Esophagus squamous epithelium (tissue), 5 donors: ENCODE measurements at places on chromosomes 4 and X. TPM values are rescaled to one million over a fixed set of nuclear protein-coding genes. Genes with fewer than 3 reads are reported as not detected.

- DNase-seq = no peak
Observed at GRCh38 chr4:185120631-185120946, 22.5 kb upstream of the SLC25A4 start.

DNA sequence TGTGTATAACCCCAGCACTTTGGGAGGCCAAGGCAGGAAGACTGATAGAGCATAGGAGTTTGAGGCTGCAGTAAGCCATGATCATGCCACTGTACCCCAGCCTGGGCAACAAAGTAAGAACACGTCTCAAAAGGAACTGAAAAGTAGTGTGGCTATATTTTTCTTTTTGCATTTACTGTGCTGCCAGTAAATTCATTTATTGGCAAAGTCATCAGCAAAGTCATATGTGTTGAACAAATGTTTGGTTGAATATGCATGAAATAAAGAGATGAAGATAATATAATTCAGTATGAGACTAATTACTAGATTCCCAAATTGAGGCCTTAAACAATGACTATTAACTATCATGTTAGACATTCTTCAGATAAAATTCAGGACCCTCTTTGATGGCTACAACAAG, 829.1 kb downstream of the PCDH7 start:
- no peak for DNase-seq

MAGEC3 gene
- total RNA-seq = not detected

- no peak for DNase-seq
Observed at GRCh38 chrX:70554081-70554480, 109.4 kb downstream of the DLG3 start.

- no peak for DNase-seq
Observed at GRCh38 chrX:42094218-42094617, 170.9 kb upstream of the CASK start.

- no peak for DNase-seq
Observed at GRCh38 chr4:123578276-123579029, 181.9 kb downstream of the SPRY1 start.

DNA sequence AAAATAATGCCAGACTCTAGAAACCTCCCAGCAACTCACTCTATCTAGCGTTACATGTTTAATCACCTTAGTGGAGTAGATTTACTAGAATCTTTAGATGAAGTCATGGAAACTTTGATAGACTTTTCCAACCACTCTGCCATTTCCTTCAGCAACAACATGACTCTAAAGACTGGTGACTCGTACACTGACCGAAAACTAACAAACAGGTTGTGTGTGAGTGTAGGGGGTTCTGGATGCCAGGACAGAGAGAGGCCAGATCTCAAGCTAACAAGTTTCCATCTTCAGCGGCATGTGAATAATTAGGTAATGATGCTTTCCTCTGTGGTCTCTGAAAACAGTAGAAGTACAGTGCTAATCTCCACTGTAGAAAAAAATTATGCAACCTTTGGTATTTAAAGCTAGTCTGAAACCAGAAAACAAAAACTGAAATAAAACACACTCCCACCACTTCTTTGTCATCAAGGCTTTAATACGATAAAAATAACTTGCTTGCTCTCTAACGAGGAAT, 286.4 kb downstream of the PRDM5 start:
- DNase-seq = no peak

DNA sequence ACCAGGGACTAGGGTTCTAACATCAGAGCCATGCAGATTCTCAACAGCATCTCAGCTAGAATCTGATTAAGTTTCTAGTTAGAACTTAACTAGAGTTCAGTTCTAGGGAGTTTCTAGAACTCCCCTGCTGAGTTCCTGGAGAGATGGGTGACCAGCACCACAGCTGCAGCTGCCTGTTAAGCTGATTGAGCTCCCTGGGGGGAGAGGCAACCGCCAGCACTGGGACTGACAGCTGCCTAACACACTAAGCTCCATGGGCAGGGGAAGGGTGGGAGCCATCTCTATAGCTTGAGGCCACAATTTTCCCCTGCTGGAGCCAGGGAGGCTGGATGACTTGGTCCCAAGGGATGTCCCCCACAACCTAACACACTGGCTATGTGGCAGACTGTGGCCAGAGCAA, 84.2 kb downstream of the CHIC1 start:
- DNase-seq = no peak

FAM114A1 gene
- total RNA-seq = 71.5 TPM

DNA sequence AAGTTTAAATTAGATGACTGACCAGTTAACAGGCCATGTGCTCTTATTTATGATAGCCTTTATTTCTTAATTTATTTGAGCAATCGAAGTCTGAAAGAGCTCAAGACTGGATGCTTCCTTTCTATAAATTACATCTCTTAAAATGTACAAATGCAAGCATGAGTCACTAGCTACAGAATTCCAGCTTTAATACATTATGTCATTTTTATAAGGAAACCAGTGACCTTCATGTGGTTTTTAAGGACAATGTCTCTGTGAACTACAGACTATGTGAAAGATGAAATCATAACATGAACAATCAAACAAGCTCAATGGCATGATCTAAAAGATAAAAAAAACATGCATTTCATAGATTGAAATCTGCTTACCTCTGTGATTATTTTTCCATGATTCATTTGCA, 15.4 kb downstream of the HTR2C start:
- no peak for DNase-seq

DNA sequence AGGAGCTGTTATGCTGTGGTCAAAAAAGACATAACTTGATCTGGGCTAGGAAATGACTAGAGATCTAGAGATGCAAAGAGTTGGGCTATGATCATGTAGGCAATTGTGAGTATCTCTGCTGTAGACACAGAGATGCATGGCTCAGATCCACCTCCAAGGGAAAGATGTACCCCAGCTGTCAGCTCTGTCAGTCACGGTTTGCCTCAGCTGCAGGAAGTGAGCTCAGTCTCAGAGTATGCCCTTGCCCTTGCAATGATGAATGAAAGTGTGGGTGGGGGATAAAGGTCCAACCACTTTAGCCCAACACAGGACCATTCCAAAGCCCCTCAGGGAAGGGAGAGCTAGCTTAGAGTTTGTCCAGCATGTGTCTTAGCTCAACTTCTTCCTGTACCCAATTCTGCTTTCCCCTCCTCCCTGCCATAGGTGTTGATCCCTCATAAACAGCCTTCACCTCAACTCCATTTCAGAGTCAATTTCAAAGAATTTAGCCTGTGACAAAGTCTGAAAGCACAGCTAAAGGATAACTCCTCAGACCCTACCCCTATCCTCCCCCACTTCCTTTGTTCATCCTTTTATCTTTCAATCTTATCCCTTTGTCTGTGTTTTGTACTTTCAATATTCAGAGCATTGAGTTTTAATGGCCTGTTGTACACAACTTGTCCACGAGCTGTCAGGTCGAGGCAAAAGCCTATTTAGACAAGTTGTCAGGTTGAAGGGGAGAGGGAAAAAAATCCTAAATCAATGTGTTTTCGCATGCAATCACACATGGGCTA, 90.6 kb downstream of the MID1IP1 start:
- no peak for DNase-seq

DNA sequence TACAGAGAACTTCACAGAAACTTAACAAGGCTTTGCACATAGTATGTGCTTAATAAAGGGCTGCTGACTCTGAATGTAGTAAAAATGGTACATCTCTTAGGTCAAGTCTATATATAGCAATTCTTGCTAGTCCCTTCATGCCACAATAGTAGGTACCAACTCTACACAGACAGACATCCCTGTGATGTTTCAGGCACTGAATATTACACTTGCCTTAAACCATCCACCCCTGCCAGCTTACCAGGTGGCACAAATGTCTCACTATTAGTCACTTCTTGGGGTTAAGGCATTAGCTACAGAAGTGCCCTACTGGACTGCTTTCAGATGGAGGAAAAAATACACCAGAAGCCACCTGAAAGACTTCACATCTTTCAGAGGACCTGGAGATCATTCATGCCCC, 86.3 kb upstream of the CITED1 start:
- no peak for DNase-seq

DNA sequence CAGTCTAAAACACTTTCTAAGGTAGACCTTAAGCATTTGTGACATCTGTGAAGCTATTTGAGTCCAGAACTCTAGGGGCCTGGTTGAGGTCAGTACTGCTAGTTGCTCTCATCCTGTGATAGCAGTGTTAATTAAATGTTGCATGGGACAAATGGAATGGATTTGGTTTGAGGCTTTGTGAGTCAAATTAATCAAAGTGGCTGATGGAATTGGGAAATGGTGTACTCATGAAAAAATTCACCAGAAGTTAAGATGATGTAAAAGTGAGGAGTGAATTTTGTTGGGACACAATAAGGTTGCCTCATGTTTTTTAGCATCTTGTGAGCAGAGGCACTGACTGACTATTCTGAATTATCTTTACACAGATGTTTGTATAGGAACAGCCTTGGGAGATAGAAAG, 99.2 kb upstream of the ARSJ start:
- DNase-seq = no peak

POU3F4 gene
- total RNA-seq = not detected

PDLIM3 gene
- total RNA-seq = 58.1 TPM

GRCh38 chrX:21955403-21956189, 15.1 kb downstream of the SMS start:
- DNase-seq = no peak

MAGEB17 gene
- total RNA-seq = not detected

UCHL1 gene
- total RNA-seq = 9.3 TPM

GRCh38 chrX:104137496-104137895, 19.3 kb downstream of the SLC25A53 start:
- no peak for DNase-seq

CORIN gene
- 0.44 TPM for total RNA-seq

- no peak for DNase-seq
Observed at GRCh38 chrX:136910565-136911035, 30.1 kb upstream of the RBMX start.

GRCh38 chrX:56794404-56795230, 65.6 kb downstream of the NBDY start:
- no peak for DNase-seq

ARX gene
- total RNA-seq = not detected

SPANXB1 gene
- total RNA-seq = not detected

DNA sequence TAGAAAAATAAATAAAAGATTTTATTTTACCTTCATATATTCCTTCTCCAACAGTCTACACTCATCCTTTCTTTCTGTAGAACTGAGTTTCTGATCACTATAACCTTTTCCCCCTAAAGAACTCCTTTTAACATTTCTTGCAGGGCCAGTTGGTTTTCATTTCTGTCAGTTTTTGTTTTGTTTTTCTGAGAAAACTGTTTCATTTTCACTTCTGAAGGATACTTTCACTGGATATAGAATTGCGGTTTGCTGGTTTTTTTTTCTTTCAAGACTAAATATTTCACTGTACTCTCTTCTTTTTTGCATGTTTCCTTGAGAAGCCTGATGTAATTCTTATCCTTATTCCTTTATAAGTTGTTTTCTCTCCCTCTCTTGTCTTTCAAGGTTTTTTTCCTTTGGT, 90.4 kb upstream of the EOLA2 start:
- no peak for DNase-seq

RAB9A gene
- 24.4 TPM for total RNA-seq

- no peak for DNase-seq
Observed at GRCh38 chr4:24382381-24382780, 202.0 kb downstream of the DHX15 start.

- no peak for DNase-seq
Observed at GRCh38 chrX:105876658-105877057, 54.3 kb downstream of the NRK start.

GRCh38 chr4:143082701-143083100, 102.0 kb upstream of the USP38 start:
- DNase-seq = no peak

DNA sequence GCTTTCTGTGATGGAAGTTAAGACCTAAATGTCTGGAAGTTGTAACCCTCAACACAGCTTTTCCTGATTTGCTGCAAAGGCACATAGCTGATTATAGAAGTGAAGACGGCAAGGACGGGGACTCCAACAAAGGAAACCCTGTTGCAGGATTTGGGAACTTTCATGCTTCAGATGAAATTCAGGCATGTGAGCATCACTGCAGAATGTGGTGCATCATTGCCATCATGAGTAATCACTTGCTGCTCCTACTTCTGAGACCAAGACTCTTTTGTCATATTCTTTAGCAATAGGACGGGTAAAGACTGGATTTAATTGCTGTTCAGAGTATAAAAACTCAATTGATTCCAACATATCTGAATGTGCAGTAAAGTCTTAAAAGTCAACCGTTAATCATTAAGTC, 35.8 kb downstream of the YIPF6 start:
- no peak for DNase-seq

DNA sequence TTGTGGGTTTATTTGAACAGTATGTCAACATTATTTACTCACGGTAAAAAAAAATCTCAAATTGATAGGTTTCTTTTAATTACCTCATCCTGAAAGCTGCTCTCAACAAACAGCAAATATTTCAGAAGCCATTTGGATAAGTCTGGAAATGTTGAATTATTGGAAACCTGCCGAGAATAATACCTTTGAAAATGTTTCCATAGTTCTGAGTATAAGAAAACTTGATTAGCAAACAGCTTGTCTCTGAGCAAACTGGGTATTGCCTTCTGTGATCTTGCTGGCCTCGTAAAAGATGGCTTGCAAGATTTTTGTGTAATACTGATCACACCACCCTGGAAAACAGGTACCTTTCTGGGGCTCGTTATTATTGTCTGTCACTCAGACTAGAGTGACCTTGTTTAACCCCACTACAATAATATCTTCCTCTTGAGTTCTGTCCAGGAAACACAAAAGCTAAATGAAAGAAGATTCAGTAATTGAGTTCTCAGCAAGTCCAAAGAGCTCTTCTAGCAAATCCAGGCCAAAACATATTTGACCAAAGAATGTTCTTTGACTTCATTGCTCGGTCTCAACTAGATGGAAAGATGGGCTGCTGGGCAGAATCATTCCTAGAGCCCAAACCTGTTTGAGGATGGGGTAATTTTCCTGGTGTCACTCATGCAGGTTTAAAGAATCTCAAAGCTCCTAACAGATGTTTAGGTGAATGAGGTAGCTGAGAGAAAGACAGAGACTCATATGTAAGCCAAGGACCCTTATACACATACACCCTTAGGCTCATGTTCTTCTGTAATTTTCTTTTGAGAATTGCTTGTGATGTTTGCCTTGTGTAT, 255.6 kb upstream of the JADE1 start:
- no peak for DNase-seq

- no peak for DNase-seq
Observed at GRCh38 chrX:20063716-20064351, 52.9 kb downstream of the MAP7D2 start.
